ENCODE measurements at places on chromosomes 16 and 17.
A peak's percentile ranks its signal among the peaks of the same experiment; 100 is the strongest.

- DNase-seq: peak; percentile 0
Measured at GRCh38 chr17:35372846-35373533, 431 bp downstream of the SLFN11 start.

DNA sequence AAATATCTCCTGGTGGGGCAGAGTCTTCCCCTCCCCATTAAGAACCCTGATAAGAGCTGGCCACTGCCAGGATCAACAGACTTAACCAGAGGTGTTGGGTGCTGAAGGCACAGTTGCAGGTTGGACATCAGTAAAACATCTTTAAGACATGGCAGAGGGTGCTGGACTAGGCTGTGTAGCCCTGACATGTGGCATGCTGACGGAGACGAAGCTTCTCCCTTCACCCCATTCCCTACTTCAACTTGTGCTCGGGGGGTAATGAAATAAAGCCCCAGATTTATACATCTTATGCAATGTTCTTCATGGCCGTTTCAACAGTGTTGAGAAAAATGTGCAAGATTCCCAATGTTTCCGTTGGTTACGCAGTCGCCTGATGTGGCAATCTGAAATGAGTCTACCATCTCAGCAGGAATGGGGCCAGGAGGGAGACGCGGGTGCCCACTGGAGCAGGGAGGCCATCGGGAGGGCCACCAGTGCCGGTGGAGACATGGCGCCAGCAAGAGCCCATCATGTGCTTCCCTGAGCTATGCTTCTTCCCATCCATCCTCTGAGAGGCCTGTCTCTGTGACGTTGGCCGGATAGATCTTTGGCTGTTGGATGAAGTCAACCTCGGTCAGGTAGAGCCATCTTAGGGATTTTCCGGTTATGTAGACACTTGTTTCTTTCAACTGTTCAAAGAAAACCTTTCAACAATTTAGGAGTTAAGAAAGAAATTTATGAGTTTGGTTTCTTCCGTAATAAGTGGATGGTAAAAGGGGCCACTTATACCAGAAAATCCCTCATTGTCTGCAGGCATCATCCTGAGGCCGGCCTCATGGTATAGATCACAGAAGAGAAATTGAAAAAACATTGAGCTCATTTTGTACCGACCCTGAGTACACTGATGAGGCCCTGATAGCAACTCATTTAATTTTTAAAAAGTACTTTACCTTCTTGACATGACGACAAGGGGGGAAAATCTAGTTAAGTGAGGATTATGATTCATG is 6.4 kb downstream of the IRF8 start:
- DNase-seq: no peak

DNA sequence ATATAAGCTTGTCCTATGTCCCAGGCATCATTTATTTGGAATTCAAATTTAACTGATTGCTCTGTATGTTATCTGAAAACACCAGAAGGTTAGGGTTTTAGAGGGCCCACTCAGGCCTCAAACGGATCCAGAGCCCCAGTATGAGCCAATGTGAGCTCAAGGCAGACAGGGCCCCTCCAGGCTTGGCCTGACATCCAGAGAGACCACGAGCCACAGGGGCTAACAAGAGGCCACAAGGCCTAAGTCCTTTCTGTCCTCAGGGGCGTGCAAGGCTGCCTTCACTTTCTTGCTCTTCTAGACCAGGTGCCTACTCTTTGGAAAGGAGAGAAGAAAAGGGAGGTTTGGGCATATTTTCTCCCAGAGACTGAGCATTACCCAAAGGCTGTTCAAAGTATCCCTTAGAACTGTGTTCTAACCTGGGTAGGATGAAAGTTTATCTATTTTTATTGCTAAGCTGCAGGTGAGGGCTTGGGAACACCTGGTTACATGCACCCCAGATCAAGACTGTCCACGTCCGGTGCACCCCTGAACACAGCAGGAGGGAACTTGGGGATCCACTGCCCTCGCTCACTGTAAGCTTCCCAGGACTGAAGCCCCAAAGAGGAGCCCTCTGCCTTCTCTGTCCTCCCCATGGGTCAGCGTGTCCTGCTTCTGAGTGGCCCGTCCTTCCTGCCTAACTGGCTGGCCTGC is 1.5 kb upstream of the ENGASE start:
- no peak for DNase-seq

DNA sequence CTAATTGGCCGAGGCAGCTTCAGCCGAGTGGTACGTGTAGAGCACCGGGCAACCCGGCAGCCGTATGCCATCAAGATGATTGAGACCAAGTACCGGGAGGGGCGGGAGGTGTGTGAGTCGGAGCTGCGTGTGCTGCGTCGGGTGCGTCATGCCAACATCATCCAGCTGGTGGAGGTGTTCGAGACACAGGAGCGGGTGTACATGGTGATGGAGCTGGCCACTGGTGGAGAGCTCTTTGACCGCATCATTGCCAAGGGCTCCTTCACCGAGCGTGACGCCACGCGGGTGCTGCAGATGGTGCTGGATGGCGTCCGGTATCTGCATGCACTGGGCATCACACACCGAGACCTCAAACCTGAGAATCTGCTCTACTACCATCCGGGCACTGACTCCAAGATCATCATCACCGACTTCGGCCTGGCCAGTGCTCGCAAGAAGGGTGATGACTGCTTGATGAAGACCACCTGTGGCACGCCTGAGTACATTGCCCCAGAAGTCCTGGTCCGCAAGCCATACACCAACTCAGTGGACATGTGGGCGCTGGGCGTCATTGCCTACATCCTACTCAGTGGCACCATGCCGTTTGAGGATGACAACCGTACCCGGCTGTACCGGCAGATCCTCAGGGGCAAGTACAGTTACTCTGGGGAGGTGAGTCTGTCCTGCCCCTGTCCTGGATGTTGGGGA is 16.1 kb downstream of the PSKH1 start:
- no peak for DNase-seq

- DNase-seq: no peak
Measured at GRCh38 chr17:75244133-75244866, 17.1 kb downstream of the GGA3 start.

DNA sequence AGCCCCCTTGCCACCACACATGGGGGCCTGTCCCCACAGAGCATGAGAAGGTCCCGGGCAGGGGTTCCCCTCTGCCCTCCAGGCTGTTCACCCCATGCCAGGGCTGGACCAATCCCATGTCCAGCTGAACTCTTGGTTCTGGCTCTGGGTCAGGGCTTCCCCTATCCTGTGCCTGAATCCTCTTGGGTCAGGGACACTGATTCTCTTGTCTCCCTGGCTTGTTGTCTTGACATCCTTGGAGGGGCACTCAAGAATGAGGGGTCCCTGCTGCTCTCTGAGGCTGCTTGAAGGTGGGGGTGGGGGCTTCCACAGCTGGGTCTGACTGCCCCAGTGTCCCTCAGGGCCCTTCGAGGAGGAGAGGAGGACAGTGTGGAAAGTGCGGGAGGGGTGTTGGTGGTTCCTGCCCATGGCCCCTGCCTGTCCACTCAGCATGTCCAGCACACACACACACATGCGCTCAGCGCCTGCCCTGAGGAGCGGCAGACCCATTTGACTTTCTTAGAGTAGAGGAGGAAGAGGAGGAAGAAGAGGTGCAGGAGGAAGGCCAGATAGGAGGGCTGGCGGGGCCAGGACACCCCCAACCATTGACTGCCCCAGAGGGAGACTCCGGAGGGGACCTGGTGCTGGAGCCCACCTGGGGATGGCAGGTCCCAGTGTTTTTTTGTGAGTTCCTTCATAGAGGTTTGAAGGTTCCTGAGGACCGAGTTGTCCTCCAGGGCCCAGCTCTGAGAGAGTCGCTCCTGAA is 47.0 kb downstream of the TNFRSF13B start:
- DNase-seq: no peak

GRCh38 chr16:78647019-78647418 is 547.6 kb downstream of the WWOX start:
- DNase-seq: no peak

GRCh38 chr17:38403491-38403890 is 24.8 kb upstream of the ARHGAP23 start:
- peak; percentile 20 for DNase-seq

DNA sequence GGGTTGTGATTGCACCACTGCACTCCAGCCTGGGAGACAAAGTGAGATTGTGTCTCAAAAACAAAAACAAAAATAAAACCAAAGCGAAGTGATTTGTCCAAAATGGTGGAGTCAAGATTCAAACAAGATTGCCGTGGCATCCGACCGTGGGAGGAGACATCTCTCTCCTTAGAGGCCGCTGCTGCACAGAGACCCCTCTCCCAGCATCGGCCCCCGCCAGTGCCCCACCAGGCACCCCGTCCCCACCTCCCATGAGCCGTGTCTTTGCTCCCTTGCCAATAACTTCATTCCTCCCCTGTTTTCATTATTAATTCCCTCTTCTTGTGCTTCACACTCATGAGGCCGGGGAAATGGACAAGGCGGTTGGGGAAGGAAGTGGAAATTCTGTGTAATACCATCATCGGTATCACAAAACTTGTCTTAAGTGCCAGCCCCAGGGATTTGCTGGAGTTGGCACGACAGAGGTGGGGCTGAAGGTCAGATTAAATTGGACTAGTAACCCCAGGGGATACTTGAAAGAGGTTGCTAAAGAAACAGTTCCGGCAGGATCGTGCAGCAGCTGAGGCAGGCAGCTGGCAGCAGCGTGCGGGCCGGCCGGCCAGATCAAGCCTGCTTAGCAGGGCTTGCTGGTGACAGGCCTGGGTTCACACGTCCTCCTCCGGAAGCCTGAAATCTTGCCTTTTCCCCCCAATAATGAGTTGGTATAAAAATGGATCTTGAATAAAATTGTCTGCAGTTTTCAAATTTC is 66.8 kb downstream of the RTN4RL1 start:
- no peak for DNase-seq

DNA sequence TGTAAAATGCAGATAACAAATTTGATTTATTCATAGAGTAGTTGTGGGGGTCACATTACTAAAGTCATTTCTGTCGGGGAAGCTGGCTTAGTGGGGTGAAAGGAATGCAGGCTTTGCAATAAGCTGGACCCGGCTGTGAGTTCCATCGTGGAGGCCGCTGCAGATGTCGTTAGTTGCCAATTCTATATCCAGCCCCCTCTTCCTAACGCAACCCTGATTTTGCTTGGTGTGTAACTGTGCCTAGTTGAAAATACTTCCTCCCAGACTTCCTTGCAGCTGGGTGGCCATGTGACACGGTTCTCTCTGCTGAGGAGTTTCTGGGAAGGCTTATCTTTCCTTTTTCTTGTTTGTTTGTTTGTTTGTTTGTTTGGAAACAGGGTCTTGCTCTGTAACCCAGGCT is 4.5 kb downstream of the MFSD6L start:
- peak; percentile 2 for DNase-seq

GRCh38 chr17:419073-419735 is 66.6 kb upstream of the RPH3AL start:
- no peak for DNase-seq

DNA sequence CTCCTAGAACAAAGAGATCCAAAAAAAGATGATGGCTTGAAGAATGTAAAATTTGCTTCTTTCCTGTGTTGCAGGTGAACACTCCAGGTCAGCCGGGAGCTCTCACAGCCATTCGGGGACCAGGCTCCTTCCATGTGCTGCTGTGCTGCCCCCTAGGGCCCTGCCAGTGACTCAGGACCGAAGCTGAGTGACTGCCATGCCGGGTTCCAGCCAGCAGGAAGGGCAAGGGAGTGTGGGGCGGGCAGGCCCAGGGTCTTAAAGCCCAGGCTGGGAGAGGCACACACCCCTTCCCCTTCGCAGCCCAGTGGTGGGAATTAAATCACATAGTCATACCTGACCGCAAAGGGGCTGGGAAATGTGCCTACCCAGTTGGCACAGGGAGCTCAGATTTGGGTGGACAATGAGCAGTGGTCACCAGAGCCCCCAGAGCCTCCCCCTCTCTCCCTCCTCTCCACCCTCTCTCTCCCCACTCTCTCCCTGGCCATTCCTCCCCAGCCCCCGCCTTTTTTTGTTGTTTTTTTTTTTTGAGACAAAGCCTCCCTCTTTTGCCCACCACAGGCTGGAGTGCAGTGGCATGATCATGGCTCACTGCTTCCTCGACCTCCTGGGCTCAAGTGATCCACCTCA is 11.5 kb downstream of the EPOP start:
- peak; percentile 58 for DNase-seq

DNA sequence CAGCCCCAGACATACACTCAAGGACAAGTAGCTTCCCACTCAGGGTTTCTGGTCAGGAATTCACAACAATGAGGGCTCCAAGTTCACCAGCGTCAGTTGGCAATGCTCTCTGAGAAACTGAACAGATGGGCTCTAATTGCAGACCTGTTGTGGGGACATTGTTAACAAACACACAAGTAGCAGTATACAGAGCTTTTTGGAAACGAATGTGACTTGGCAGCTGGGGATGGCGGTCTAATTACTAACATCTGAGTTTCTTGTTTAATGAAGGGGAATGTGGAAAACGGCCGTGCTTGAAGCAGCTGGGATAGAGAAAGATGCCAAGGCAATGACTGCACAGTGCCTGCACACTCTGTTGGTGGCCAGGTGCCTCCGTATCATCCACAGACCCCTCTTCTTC is 316.1 kb upstream of the IRX3 start:
- no peak for DNase-seq

DNA sequence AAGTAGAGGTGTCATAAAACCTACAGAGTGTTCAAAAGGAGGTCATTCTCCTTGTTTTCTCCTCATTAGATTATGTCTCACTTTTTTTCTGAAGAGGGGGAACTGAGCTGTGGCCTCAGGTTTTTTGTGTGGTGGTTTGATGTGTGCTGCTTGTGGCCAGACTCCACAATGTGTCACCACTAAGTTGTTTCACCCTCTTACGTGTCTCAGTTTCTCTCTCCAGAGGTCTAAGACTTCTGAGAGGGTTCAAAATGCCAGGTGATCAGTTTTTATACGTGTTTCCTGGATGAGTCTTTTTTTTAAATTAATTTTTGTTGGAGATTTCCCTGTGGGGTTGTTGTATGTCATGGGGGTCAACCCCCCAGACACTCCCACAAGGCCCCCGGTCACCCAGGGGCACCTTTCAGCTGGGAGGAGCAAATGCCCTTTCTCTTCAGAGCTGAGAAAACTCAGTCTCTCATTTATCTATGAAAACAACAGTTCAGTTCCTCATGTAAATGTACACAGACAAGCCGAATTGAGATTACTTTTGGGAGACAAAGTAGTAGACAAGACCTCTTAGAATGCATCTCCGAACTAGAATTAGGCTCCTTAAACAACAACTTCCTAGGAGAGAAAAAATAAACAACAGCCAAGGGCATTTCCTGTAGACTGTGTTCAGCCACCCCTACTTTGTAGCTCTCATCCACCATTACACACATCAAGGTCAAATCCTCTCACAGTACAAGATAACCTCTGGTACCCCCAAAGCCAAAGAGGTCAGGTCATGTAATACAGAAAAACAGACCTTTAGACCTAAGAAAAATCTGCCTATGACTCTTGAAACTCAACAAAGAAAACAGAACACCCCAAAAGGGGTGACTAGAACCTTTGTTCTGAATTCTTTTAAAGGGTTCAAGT is 23.9 kb upstream of the TMEM98 start:
- DNase-seq: no peak

DNA sequence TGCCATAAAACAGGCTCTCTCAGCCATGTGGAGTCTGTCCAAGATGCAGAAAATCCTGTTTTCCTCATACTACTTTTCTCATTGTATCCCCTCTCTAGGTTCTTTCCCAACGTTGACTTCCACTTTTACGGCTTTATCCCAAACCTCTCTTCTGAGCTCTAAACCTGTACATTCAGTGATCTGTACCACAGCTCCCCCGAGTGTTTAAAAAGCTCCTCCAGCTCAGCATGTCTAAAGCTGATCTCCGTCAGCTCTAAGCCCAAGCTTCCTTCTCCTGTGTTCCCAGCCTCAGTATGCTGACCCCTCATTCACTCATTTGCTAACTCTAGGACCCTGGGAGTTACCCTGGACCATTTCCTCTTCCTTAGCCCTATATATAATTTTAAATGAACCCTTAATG is 144.6 kb downstream of the DNAH9 start:
- no peak for DNase-seq

All from iris pigment epithelial cell (primary cell).